ENCODE measurements at places on chromosomes 2 and 18.
A peak's percentile ranks its signal among the peaks of the same experiment; 100 is the strongest.

GRCh38 chr2:196840171-196840570 is 31.0 kb upstream of the C2orf66 start:
- no peak for DNase-seq

DNA sequence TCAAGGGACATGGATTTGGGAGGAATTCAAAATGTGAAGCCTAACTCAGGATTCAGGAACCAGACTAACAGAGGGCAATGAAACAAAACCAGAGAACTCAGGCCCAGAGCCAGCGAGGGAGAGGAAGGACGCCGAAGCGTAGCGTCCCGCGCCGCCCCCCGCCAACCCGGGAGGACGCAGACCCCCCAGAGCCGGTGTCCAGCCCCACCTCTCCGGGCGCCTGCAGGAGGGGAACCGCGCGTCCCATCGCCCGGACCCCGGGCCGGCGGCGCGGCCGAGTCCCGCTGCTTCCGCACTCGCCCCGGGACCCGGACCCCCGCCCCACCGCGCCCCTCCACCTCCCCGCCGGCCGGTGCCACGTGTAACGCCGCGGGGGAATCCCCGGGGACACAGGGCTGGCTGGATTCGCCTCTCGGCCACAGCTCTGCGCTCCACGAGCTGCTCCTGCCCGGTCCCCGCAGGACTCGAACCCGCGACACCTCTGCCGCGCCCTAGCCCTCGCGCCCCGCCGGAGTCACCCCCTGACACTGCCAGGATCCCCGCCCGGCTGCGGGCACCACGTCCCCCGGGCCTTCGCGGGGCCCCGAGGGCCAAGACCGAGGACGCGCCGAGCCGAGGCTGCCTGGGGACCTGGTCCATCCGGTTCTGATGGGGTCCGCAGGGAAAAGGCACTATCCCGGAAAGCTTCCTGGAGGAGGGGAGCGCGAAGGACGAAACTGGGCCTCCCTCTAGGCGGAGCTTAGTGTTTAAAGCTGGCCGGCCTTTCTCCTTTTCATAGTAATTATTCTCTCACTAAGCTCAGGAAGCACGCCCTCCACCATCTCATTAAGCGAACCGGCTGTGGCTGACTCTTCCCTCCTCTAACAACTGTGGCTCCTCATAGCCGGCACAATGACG is 40.4 kb upstream of the FAM124B start:
- no peak for DNase-seq

GRCh38 chr2:23826040-23826439 is 100.9 kb downstream of the ATAD2B start:
- no peak for DNase-seq

DNA sequence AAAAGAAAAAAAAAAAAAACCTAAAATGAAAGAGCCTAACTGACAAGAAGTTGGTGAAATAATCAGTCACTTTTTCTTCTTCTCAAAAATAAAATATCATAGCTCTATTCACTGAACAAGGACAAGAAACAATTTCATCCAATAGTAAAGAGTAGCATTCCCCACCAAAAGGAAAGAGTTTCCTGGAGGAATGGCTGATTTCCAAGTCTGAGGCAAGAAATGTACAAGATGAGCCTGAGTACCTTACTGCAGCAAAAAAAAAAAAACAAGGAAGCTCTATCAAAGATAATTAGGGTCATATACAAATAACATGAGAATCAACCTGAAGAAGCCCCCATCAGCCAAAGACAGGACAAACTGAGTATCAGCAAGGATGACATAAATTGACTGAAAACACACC is 11.5 kb downstream of the ROCK1 start:
- DNase-seq: no peak

DNA sequence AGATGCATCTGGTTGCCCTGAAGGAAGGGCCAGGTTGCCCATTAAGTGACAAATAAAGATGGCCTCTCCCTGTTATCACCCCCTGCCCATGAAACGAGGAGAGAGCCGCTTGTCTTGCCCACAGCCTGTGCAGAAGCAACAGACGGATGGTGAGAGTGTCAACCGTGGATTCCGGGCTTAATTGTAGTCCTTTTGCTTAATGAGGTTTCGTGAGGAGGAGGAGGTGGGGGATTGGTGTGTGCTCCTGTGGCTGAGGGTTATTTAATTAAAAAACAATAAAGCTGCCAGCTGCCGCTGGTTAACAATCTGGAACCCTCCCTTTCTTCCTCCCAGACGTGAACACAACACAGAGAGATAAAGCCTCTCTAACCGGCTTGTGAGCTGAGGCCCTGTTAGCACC is 188.0 kb upstream of the PARD3B start:
- no peak for DNase-seq

GRCh38 chr2:60875520-60875919 is 5.9 kb upstream of the REL start:
- no peak for DNase-seq

DNA sequence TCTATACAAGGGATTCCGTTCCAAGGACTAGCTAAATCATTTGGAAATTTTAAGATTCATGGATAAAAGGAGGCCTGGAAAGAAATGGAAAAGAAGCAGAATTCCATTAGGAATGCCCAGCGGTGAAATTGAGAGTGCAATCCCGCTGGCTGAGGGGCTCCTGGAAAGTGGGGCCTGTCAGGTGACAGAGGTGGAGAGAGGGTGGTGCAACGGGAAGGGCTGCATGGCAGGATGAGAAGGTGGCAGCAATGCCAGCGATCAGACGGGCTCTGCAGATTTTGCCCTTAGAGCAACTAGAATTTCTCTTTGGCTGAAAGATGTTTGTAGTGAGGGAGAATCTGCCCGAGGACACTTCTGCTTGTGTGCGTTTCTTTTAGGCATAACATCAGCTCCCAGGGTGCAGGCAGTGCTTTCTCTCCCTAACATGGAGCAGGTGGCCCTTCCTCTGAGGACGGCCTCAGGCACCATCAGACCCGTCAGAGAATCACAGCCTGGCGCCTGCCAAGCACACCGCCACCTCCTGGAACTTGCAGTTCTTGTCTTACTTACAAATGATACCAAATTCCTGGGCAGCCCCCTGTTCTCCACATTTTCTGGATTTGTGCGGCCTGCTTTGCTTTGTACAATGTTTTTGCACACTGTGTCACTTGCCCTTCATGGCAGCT is 261.6 kb downstream of the NDUFA10 start:
- peak; percentile 36 for DNase-seq

- no peak for DNase-seq
Observed at GRCh38 chr18:33745151-33745795, 167.3 kb downstream of the ASXL3 start.
